ENCODE measurements at places on chromosomes 3 and 15.

GRCh38 chr3:45552031-45552793 is 42.3 kb upstream of the LIMD1 start:
- no peaks in the 10 kb centered on the region for H3K36me3 ChIP-seq
- DNase-seq: peak; percentile 49
- peak overlapping the region; percentile 91 for H3K27ac ChIP-seq
- H3K27me3 ChIP-seq: no peaks in the 10 kb centered on the region
- H3K4me1 ChIP-seq: peaks cover 74% of the 10 kb centered on the region

- no peak overlapping the region for H3K27ac ChIP-seq
- H3K27me3 ChIP-seq: peaks cover 3% of the 10 kb centered on the region
- H3K4me3 ChIP-seq: no peak overlapping the region
- DNase-seq: no peak
These were observed 16.1 kb downstream of the NANOGP8 start for GRCh38 chr15:35068846-35069475.

GRCh38 chr3:41681479-41681878 is 280.4 kb downstream of the ULK4 start:
- no peaks in the 10 kb centered on the region for H3K27me3 ChIP-seq
- DNase-seq: peak; percentile 41
- no peak overlapping the region for H3K4me3 ChIP-seq
- H3K4me1 ChIP-seq: peaks cover 37% of the 10 kb centered on the region

- H3K4me3 ChIP-seq: no peak overlapping the region
- peaks cover 5% of the 10 kb centered on the region for H3K4me1 ChIP-seq
- DNase-seq: no peak
- no peaks in the 10 kb centered on the region for H3K36me3 ChIP-seq
- H3K27ac ChIP-seq: no peak overlapping the region
- H3K27me3 ChIP-seq: no peaks in the 10 kb centered on the region
These were observed 59.7 kb downstream of the CCDC33 start for GRCh38 chr15:74295800-74296199.

DNA sequence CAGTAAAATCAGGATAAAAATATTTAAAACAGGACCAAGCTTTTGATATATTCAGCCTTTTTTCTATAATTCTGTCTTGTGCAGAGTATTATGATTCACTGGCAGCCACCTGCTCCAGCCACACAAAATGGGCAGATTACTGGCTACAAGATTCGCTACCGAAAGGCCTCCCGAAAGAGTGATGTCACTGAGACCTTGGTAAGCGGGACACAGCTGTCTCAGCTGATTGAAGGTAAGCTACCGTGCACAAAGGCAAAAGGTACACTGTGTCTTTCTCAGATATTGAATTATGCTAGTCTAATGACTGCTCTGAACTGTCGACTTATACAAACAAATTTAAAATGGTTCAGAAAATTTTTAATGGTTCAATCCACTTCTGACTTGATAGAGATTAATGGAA is 114.2 kb downstream of the HCN4 start:
- no peaks in the 10 kb centered on the region for H3K36me3 ChIP-seq
- peak; percentile 28 for DNase-seq
- H3K4me1 ChIP-seq: no peaks in the 10 kb centered on the region
- H3K27ac ChIP-seq: peak overlapping the region; percentile 8
- no peaks in the 10 kb centered on the region for H3K27me3 ChIP-seq
- H3K4me3 ChIP-seq: no peak overlapping the region

- peaks cover 9% of the 10 kb centered on the region for H3K4me1 ChIP-seq
- no peaks in the 10 kb centered on the region for H3K36me3 ChIP-seq
- no peaks in the 10 kb centered on the region for H3K27me3 ChIP-seq
- H3K27ac ChIP-seq: no peak overlapping the region
- DNase-seq: peak; percentile 11
- H3K4me3 ChIP-seq: no peak overlapping the region
These were observed 23.0 kb downstream of the IGSF10 start for GRCh38 chr3:151437906-151438305.

- H3K36me3 ChIP-seq: peaks cover 5% of the 10 kb centered on the region
- H3K4me3 ChIP-seq: no peak overlapping the region
- H3K4me1 ChIP-seq: no peaks in the 10 kb centered on the region
- DNase-seq: no peak
- no peaks in the 10 kb centered on the region for H3K27me3 ChIP-seq
These were observed 159.4 kb downstream of the PCCB start for GRCh38 chr3:136409549-136409948.

GRCh38 chr3:78893161-78893560 is 874.6 kb downstream of the ROBO1 start:
- no peak overlapping the region for H3K4me3 ChIP-seq
- H3K27ac ChIP-seq: no peak overlapping the region
- no peak for DNase-seq
- no peaks in the 10 kb centered on the region for H3K36me3 ChIP-seq

GRCh38 chr3:136209921-136210320 is 13.8 kb upstream of the MSL2 start:
- peak overlapping the region; percentile 29 for H3K27ac ChIP-seq
- H3K27me3 ChIP-seq: no peaks in the 10 kb centered on the region
- H3K36me3 ChIP-seq: no peaks in the 10 kb centered on the region
- peaks cover 21% of the 10 kb centered on the region for H3K4me1 ChIP-seq
- H3K4me3 ChIP-seq: no peak overlapping the region

- H3K36me3 ChIP-seq: no peaks in the 10 kb centered on the region
- H3K27me3 ChIP-seq: 0 out of 2 replicates have a peak, but pooled peaks cover 7% of the 10 kb centered on the region
- DNase-seq: no peak
- no peak overlapping the region for H3K4me3 ChIP-seq
- peaks cover 24% of the 10 kb centered on the region for H3K4me1 ChIP-seq
These were observed 8.4 kb upstream of the FOXB1 start for GRCh38 chr15:59995568-59996297.

GRCh38 chr3:31543375-31543774 is 10.7 kb downstream of the STT3B start:
- H3K36me3 ChIP-seq: no peaks in the 10 kb centered on the region
- 0 out of 2 replicates have a peak, but pooled peaks cover 3% of the 10 kb centered on the region for H3K4me1 ChIP-seq
- H3K27ac ChIP-seq: no peak overlapping the region
- H3K27me3 ChIP-seq: no peaks in the 10 kb centered on the region
- H3K4me3 ChIP-seq: no peak overlapping the region
- DNase-seq: no peak

DNA sequence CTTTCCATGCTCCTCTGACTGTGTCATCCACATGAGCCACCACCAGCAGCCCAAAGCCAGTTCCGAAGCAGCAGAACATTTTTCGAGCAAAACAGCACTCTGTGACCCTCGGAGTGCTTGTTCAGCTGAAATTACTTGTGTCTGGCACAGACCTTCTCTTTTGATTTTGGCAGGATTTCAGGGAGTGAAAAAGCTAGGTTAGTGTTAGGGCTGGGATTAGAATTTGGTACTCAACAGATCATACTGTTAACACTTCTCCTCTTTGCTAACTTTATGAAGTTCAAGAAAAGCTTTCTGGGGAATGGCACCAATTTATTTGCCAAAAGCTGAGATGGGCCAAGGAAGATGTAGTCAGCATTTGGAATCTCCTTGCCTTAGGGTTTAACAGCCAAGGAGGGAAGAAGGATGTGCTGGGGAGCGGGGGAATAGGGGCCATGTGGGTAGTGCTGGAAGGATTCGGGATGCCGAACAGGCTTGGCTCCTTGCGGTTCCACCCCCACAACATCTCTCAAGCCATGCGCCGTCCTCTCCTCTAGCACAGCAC is 55.1 kb upstream of the TRA2B start:
- no peak overlapping the region for H3K4me3 ChIP-seq
- H3K4me1 ChIP-seq: no peaks in the 10 kb centered on the region

GRCh38 chr3:50245831-50246516 is 10.0 kb downstream of the GNAI2 start:
- DNase-seq: no peak
- H3K4me3 ChIP-seq: peak overlapping the region; percentile 51
- peak overlapping the region; percentile 72 for H3K27ac ChIP-seq
- no peaks in the 10 kb centered on the region for H3K36me3 ChIP-seq
- no peaks in the 10 kb centered on the region for H3K27me3 ChIP-seq

DNA sequence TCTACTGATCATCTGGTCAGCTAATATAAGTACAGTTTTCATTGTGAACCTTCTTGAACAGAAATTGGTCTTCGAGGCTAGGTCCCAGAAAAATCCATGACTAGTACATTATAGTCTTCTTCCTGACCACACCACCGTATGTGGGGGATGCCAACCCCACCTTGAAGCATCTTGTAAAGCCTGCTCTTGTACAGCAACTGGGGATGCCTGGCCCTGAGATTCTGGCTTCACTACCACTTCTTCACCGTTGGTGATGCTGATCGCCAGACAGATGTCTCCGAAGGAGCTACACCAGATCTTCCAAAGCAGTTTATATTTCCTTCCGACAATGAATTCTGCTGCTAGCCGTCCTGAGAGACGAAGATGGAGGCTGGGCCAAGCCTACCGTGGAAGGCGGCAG is 238.3 kb downstream of the CDIN1 start:
- no peak overlapping the region for H3K4me3 ChIP-seq
- no peak overlapping the region for H3K27ac ChIP-seq
- H3K36me3 ChIP-seq: no peaks in the 10 kb centered on the region

- no peak overlapping the region for H3K4me3 ChIP-seq
- DNase-seq: no peak
- H3K27ac ChIP-seq: no peak overlapping the region
These were observed 96.3 kb upstream of the BCL6 start for GRCh38 chr3:187841560-187841959.

- peak overlapping the region; percentile 67 for H3K27ac ChIP-seq
- no peak overlapping the region for H3K4me3 ChIP-seq
- H3K36me3 ChIP-seq: no peaks in the 10 kb centered on the region
These were observed 7.5 kb downstream of the ADPRH start for GRCh38 chr3:119586733-119587172.

- no peaks in the 10 kb centered on the region for H3K36me3 ChIP-seq
- no peak overlapping the region for H3K4me3 ChIP-seq
- H3K4me1 ChIP-seq: no peaks in the 10 kb centered on the region
- H3K27me3 ChIP-seq: no peaks in the 10 kb centered on the region
These were observed 6.0 kb downstream of the GNB5 start for GRCh38 chr15:52185151-52185561.

GRCh38 chr15:93296759-93297500 is 207.9 kb upstream of the RGMA start:
- no peak overlapping the region for H3K4me3 ChIP-seq
- H3K27ac ChIP-seq: no peak overlapping the region
- peaks cover 4% of the 10 kb centered on the region for H3K4me1 ChIP-seq
- no peaks in the 10 kb centered on the region for H3K36me3 ChIP-seq
- DNase-seq: no peak
- H3K27me3 ChIP-seq: no peaks in the 10 kb centered on the region

DNA sequence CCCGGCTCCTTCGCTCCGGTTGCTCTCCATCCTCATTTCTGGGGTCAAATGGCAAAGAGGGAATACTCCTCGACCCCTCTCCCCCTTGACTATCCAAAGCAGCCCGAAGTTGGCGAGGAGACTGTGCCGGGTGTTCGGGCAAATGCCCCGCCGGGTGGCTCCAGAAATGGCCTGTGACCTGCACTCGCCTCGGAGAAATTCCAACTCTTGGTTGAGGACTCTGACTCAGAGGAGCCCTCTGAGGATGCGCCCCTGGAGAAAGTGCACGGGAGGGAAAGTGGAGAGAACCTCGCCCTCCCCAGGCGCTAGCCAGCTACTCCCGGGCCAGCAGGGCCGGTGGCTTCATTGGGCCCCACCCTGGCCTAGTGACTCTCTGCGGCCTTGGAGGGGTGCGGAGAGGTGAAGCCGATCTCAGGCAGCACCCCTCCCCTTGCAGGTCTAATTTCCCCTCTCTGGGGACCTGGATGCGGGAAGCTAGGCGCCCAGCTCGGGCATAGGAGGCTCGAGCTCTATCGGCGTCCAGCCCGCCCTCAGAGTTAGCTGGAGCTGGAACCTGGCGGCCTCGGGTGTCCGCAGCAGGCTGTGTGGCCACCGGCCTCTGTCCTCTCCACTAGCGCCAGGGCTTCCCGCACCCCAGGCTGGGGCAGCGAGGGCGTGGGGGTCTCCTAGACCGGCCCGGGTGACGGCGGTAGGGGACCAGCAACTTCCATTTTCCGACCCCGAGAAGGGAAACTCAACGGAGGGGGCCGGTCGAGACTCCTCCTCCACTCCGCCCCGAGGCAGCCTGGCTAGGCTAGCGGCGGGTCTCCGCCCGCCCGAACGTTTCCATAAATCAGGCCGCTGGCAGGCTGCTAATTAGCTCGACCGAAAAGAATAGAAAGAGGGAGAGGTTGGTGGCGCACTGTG is 29.4 kb downstream of the NR2F2 start:
- no peaks in the 10 kb centered on the region for H3K36me3 ChIP-seq
- peaks cover 4% of the 10 kb centered on the region for H3K4me1 ChIP-seq
- H3K27me3 ChIP-seq: no peaks in the 10 kb centered on the region
- DNase-seq: no peak
- H3K27ac ChIP-seq: no peak overlapping the region

- H3K27me3 ChIP-seq: no peaks in the 10 kb centered on the region
- H3K4me1 ChIP-seq: no peaks in the 10 kb centered on the region
- H3K27ac ChIP-seq: no peak overlapping the region
- H3K4me3 ChIP-seq: no peak overlapping the region
These were observed 12.8 kb downstream of the CPB1 start for GRCh38 chr3:148840451-148840850.

DNA sequence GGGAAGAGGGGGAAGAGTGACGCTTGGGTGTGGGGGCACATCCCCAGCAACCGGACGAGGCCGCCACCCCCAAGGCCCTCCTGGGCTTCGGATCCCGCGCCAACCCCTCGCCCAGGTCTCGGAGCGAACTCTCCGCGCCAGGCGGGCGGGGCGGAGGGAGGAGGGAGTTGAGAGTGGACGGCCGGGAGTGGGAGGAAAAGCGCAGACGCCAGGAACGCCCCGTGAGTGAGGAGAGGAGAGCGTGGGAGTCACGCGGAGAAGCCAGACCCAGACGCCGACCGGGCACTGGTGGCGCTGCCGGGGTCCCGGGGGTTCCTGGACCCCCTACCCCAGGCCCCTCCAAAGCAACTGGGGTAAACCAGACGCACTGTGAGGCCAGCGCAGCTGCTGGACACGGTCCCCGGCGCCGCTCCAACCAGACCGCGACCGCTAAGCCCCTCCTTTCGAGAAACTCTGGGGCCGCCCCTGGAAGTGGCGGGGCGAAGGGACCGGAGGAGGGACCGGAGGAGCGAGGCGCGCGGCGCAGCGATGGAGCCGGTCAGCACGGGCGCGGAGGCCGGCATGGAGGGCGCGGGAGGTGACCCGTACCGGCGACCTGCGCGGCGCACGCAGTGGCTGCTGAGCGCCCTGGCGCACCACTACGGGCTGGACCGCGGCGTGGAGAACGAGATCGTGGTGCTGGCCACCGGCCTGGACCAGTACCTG is at the start of gene EFCC1:
Gene EFCC1 (plus strand): TSS at position 204 of the 705 bp plus-strand sequence. CDS start 325 bp downstream, at position 529.
- peak within 1 kb of the TSS; percentile 50 for H3K4me3 ChIP-seq
- peak; percentile 25 for DNase-seq
- no peaks in the 10 kb centered on the region for H3K27me3 ChIP-seq
- no peak within 1 kb of the TSS for H3K27ac ChIP-seq
- no peaks in the 10 kb centered on the region for H3K4me1 ChIP-seq

- H3K27me3 ChIP-seq: no peaks in the 10 kb centered on the region
- H3K27ac ChIP-seq: no peak overlapping the region
- no peaks in the 10 kb centered on the region for H3K36me3 ChIP-seq
These were observed 318.6 kb downstream of the FGF12 start for GRCh38 chr3:192408647-192409200.

- H3K36me3 ChIP-seq: peaks cover 23% of the 10 kb centered on the region
- no peak overlapping the region for H3K27ac ChIP-seq
These were observed 99.5 kb upstream of the FAM98B start for GRCh38 chr15:38354315-38354929.

GRCh38 chr15:62099094-62099601 is 32.4 kb downstream of the C2CD4A start:
- peaks cover 4% of the 10 kb centered on the region for H3K4me1 ChIP-seq
- no peak overlapping the region for H3K27ac ChIP-seq

Measured in SJCRH30 (cell line).